ENCODE measurements at places on chromosomes 5 and 9.

GRCh38 chr5:61860978-61861377, 445.0 kb upstream of the KIF2A start:
- DNase-seq = no peak

- DNase-seq = no peak
Observed at GRCh38 chr5:64653766-64654560, 36.3 kb upstream of the SHISAL2B start.

- no peak for DNase-seq
Observed at GRCh38 chr5:176866707-176867310, 32.3 kb downstream of the HK3 start.

GRCh38 chr9:110095161-110095595, 112.8 kb downstream of the C9orf152 start:
- no peak for DNase-seq

DNA sequence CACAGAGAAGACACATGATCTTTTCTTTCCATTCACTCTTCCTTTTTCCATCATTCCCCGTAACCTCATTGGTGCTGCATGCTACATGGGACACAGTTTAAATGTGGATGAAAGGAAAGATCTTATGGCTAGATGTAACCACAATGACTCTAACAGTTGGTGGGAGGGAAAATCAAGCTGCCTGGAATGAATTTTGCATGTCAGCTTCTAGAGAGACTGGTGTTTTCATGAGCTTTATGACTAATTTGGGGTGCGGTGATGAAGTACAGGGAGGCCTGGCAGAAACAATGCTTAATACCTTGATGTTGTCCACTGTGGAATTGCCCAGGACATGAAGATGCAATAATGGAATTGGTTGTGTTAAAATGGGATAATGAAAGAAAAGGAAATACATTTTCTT, 55.9 kb upstream of the MYO10 start:
- DNase-seq = no peak

- DNase-seq = no peak
Observed at GRCh38 chr5:1934801-1935429, 52.2 kb upstream of the IRX4 start.

DNA sequence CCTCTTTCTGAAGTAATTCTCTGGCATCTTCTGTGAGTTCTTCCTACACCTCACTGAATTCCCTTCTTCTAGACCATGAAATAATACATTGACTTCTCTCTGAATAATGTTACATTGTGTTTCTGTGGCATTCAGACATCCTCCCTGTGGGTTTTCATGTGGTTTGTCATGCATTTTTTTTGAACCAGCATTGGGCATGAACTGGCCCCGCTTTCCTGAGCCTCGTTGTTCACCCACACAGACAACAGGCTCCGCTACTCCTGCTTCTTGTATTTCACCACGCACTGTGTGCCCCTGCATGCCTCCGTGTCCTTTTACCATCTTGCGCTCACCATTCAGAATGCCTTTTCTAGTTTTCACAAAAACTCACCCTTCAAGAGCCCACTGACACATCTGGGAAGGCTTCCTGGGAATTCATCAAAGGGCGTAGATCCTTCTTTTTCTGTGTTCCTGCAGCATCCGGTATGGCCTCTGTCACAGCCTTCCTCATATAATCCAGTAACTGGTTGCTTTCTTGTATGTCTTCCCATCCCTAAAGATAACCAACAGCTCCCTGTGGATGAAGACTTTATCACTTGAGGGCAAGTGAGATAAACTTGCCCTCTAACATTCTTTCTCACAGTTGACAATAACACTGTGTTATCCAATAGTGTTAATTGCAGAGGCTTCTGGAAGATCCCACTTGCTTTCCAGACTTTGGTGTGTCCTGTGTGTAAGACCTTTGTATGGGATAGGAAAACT, 51.5 kb upstream of the ADAMTSL1 start:
- DNase-seq = no peak

GRCh38 chr9:102985162-102985895, 9.8 kb upstream of the CYLC2 start:
- DNase-seq = no peak

- DNase-seq = no peak
Observed at GRCh38 chr5:174610968-174611367, 113.4 kb upstream of the MSX2 start.

DNA sequence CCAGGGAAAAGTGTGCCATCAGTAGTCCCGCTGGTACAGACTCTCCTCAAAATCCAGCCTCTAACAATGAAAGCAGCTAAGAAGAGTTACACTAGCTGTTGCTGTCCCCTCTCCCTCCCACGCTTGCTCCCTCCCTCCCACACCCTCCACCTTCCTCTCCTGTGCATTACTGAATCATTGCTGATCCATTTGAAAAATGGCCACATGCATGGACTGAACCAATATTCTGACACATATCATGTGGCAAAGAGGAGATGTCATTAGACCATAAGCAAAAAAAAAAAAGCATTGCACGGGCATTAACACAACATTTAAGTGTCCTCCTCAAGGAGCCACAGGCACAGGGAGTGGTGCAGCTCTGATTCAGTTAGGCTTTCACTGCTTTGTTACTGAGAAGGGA, 37.9 kb downstream of the LHFPL2 start:
- DNase-seq = no peak

DNA sequence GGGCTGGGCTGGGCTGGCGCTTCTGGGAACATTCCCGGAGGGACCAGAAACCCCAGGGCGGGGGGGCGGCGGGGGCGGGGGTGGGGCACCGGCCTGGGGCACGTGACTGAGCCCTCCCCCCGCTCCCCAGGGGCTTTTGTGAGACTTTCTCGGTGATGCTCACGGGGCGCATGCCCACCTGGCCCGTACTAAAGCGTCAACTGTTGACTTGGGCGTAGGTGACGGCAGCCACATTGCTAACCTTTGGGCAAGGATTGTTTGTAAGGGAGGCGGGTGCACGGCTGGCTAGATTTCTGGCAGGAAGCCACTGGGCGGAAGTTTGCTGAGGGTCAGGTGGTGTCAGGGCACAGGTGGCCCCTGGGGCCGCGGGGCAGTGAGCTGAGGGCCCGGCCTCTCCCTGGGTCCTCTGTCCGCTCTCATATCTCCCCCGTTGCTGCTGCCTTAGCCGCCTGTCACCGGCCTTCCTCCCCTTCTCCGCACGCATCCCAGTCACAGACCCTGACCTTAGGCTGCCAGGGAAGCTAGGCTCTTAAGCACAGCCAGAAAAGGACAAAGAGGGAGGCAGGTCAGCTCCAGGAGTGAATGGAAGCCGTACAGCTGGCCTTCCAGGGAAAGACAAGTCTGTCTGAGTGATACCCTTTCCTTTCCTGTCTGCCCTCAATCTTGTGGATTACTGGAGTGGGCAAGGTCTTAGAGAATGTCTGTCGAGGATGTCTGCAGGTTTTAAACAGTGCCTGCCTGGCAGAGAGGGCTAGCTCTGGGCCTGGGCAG, 812 bp downstream of the CACFD1 start:
- no peak for DNase-seq

GRCh38 chr5:151463137-151464029, 16.0 kb downstream of the SLC36A1 start:
- DNase-seq = no peak

DNA sequence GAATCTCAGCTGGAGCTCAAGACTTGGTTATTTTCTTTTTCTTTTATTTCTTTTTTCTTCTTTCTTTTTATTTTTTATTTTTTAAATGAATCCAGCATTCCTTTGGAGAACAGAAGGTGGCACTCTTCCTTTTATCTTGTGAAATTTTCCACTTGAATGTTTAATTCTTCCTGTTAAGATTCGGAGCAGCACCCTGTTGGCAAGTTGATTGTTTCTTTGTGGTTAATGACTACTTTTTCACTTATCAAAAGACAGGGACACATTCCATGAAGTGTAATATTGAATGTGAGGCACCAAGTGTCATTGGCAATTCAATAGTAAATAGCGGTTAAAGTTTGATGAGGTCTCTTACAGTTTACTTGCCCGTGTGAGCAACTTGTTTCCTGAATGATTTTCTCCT, 240.5 kb upstream of the CHD1 start:
- no peak for DNase-seq

DNA sequence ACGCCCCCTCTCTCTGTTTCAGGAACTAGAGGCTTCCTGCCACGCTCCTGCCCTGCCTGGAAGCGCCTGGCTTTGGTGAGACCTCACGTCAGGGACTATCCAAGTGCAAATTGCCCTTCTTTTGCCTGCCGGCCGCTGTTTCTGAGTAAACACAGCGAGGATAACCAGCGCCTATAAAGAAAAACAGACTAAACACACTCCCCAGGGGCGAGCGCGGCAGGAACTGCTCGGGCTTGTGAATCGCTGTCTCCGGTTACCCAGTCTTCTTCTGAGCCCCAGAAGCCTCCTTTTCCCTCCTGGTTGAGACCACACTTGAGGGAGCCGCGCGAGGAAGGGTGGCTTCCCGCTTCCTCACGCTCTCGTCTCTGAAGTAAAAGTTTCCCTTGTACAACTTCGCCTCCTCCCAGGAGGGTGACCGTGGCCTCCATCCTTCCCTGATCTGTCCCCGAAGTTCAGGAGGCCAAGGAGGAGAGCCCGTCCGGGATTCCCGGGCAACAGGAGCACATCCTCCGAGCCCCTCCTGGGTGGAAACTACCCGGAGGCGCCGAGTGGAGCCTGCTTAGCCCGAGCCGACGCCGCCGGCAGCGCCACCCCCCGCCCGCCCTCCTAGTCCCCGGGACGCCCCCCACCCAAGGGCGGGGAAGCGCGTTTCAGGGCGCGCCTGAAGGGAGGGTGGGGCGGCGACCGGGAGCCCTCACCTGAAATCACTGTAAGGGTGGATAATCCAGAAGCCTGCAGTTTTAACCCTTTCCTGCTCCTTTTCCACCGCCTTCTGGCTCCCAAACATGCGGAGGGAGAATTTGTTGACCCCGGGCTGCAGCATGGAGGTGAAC, 993 bp downstream of the HCN1 start:
- DNase-seq = no peak

GRCh38 chr9:120926397-120926928, at the start of gene TRAF1:
Gene TRAF1 (minus strand): TSS chr9:120926796. CDS start chr9:120926075, 721 bp downstream.
- DNase-seq = no peak

GRCh38 chr9:131097126-131097947, 1.0 kb downstream of the AIF1L start:
- DNase-seq = no peak

DNA sequence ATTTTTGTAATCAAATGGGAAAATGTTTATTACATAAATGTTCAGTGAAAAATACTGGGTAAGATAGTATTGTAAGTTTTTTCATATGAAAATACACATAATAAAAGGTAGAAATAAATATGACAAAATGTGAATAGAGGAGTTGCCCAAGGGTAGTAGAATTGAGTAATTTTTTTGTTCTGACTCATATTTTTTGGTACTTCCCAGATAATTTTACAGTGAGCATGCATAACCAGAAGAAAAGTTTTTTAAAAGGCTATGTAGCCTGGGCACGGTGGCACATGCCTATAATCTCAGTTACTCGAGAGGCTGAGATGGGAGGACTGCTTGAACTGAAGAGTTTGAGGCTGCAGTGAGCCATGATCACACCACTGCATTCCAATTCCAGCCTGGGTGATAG, 116.9 kb downstream of the PIP5K1B start:
- no peak for DNase-seq

- DNase-seq = no peak
Observed at GRCh38 chr9:81397481-81398381, 291.6 kb downstream of the TLE1 start.

DNA sequence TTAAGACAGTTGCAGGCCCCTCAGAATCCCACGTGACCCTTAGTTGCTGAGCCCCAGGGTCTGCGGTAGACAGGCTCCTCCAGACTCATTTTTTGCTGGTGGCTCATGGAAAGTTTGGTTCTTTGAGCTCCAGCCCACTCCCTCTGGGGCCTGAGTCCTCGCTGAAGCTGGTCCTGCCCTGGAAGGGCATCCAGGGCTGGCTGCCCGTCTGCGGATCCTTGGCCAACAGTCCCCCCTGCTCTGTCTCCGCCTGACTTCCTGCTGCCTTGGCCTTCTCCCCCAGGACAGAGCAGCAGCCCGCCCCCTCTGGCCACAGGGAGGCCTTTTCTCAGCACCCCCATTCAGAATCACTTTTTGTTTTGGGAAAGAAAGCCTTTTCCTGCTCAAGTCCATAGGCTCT, 24.4 kb downstream of the SLC6A7 start:
- no peak for DNase-seq

Data from cortex of kidney (tissue), 1 donor.